NCI-H1048 (cell line): ENCODE measurements at places on chromosomes 6 and 20.

DNA sequence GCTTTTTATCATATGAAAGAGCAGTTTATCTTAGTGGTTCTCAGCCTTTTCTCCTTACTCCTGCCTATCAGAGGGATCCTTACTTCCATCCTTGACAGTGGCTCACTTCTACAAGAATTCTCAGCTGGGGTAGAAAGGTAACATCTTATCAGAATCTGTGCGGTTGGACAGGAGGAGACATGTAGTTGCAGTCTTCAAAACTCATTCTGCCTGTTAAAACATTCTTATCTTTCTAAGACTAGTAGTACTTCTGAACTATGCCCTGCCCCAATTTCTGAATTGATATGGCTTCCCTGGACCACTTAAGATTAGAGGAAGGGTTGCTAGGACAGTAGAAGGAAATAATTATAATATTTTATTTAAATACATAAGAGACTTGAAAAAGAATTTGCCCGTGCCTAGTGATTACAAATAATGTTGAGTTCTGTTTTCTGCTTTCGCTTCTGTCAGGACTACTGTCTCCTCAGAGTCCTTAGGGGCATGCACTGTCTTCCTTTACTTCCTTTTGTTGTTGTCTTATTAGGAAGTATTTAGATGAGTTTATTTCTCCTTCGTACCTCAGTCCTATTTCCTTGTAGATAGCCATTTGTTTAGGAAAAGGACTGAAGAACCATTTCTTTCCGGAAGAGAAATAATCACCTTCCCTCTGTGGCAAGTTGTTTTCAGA lies 24.9 kb downstream of the BLTP3A start:
- no peak for DNase-seq

GRCh38 chr20:9411833-9412232 lies 102.6 kb upstream of the LAMP5 start:
- no peak for DNase-seq

GRCh38 chr6:107712237-107712664 lies 111.9 kb downstream of the SCML4 start:
- no peak for DNase-seq

DNA sequence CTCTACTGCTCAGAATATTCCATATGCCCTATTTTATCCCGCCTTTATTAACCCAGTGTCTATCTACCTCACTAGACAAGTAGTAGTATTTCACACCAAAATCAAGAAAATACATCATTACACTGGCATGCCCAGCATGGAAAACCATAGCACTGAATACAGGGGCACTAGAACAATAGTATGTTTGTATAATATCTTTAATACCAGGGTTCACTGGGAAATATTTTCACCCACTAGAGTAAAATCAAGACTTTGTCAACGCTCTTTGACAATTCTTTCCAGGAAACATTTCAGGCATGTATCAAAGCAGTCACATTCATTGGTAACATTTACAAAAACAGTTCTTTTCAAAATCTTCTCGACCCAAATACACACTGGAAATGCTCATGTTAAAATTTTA lies 119.3 kb upstream of the BEND6 start:
- no peak for DNase-seq

DNA sequence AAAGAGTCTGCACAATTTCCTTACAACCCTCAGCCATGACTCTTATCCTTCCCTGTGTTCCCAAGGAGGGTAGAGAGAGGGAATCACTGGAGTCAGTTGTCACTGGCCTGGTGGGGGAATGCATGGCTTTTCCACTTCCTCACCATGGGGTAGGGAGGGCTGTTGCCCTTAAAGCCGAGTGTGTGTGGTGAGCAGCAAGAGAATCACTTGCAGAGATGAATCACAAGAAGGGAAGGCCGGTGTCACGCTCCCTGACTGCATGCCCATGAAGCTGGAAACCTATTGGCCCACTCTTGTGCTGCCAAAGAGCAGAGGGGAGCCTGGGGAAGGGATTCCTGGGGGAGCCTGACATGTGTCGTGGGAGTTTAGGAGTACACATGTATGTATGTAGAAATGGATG lies 18.1 kb upstream of the BMP6 start:
- DNase-seq: no peak

GRCh38 chr20:40488401-40488800 lies 200.6 kb downstream of the MAFB start:
- no peak for DNase-seq

DNA sequence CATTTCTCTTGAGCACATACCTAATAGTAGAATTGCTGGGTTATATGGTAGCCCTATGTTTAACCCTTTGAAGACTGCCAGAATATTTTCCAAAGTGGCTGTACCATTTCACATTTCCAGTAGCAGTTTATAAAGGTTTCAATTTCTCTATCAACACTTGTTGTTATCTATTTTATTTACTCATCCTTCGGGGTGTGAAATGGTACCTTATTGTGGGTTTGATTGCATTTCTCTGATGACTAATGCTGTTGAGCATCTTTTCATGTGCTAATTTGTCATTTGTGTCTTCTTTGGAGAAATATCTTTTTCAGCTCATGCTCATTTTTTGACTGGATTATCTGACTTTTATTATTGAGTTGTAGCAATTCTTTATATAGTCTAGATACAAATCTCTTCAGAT lies 5.4 kb downstream of the ENPP4 start:
- no peak for DNase-seq

DNA sequence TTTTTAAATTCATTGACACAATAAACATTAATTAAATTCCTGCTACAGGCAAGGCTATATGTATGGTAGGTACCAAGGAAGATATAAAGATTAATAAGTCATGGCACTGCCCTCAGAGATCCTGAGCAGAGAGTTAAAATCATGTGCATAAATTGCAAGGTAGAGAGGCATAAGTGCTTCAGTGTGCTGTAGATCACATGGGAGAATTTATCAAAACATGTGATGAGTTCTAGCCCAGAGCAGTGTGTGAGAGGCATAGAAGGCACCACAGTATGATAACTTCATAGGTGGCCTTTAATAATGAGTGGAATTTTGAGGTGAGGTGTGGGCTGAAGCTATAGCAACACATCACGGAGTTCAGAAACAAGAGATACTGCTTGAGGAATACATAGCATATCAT lies 465.9 kb upstream of the RNF217 start:
- DNase-seq: no peak

DNA sequence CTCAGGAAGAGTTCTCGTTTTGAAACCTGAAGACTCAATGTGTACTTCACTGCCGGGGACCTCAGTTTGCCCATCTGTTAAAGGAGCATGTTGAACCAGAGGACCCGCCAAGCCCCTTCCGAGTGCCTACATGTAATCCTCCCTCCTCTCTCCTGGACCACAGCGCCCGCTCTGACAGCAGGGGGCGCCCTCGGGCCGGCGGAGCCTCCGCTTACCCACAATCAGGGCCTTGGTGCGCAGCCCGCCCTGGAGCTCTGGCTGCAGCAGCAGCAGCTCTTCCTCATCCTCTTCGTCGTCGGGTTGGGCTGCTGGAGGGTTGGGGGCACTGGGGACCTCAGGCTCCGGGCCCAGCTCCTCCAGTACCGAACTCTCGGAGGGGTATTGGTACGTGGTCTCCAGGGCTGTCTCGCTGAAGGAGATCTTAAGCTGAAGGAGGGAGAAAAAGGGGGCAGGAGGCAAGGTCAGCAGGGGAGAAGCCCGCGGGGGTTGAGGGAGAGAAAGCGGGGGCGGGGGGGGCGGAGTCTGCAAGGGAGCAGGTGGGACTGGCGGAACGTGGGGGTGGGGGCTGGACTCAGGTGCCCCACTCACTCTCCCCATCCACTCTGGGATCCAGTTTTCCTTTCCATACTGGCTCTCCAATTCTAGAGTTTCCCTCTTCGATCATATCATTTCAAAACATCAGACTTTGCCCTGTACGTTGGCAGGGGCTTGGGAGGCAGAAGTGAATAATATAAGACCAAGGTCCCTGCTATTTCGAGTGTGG lies 6.3 kb upstream of the DHX16 start:
- DNase-seq: peak; percentile 46

DNA sequence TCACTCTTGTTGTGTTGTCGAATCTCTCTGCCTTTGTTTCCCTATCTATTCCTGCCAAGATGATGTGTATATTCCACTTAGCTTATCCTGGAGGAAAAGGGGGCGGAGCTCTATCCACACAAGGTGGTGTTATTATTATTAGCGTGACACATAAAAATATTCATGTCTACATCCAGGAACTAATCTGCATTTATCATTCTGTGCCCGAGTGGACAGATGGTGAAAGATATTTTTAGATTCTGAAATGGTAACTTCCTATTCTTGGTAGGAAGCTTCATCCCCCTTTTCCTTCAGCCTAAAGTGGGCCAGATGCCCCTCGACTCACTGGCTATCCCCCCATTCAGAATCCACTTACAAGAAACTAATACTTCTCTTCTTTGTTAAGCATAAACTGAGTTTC lies 2.0 kb downstream of the XKR7 start:
- DNase-seq: no peak
